ENCODE measurements at places on chromosomes 12 and 14.

DNA sequence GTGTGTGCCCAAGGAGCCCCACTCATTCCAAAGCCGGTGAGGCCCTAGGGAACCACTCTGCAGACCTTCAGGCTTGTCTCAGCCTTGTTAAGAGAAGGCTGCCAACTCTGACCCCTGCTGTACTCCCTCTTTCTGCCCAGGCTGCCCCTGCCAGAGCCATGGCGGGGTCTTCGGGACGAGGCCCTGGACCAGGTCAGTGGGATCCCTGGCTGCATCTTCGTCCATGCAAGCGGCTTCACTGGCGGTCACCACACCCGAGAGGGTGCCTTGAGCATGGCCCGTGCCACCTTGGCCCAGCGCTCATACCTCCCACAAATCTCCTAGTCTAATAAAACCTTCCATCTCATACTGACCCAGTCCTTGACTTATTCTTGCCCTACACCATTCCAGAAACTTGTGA is 7.3 kb downstream of the MYG1 start:
- DNase-seq: no peak

DNA sequence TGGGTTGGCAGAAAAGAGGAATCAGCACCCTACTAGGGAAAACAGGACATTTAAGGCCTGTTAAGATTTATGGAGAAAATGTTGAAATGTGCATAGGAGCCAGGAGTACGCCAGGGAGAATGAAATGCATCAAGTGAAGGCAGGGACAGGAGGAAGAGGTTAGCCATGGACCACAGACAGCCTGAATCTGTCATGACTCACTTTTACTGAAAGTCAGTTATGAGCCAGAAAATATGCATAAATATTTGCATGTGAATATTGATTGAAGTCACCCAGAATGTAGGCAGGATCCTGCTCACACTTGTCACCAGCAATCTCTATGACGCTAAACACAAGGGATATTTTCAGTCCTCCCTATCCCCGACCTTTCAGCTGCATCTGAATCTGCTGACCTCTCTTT is 25.1 kb upstream of the CDK17 start:
- no peak for DNase-seq

- no peak for DNase-seq
Measured at GRCh38 chr14:75175677-75176141, 703 bp downstream of the TMED10 start.

DNA sequence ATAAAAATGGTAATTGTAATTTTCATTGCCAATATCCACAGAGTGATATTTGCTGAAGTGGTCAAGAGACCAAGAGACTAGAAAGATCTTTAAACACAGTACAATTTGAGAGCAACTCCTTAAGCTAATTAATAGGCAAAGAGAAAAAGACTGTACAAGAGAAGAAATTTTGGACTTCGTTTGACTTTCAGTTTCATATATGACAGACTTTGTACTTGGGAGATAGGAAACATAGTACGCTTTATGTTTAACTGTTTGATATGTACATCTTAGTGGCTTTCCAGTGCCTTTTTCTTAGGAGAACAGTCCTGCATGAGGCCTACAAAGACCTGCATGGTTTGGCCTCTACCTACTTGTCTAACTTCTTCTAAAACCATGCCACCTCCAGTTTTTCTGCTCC is 1118.1 kb downstream of the TRHDE start:
- no peak for DNase-seq

GRCh38 chr12:84954415-84954814 is 41.8 kb upstream of the SLC6A15 start:
- DNase-seq: no peak

- DNase-seq: no peak
Measured at GRCh38 chr12:8658346-8658745, 4.3 kb downstream of the MFAP5 start.

DNA sequence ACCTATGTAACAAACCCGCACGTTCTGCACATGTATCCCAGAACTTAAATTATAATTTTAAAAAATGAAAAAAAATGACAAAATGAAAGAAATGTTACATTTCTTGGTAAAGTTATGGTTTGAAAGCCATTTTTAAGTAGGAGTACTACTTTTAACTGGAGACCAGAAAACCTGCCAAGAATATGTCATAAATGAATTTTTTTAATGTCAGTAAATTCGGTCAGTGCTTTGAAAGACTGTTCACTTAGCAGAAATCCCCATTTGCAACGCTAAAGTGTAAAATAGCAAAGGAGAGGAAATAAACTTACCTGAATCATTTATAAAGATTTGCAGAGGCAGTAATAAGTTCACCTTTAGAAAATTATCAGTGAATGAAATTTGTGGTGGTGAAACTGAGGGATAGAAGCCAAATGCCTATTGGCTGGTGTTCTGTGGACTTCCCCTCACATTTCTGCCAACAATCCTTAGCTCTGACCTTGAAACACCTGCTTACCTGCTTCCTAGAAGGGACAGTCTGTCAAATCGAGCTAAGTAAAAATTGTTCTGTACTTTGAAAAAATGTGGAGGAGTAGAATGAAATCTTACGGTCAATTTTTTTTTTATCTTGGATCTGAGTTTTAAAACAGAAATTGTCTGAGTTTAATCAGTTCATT is 714.2 kb downstream of the SLC6A15 start:
- DNase-seq: no peak

DNA sequence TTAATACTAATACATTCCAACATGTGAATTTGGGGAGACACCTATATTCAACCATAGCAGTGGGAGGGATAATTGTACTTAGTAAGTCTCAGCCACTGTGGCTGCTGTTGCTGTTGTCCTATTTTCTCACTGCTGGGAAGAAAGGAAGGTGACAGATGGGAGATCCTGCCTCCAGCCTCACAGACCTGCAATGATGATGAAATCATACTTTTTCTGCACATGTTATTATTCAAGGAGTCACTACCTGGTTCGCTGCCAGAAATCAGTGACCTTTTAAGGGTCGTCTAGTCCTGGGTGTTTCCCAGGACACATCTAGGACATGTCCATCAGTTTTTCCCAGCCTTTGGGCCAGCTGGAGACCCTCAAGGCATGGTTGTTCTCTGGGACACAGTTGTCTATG is 106.2 kb upstream of the RPH3A start:
- no peak for DNase-seq

Measured in stimulated activated CD4-positive, alpha-beta T cell treated with anti-CD3 and anti-CD28 coated beads, TNF-alpha, amount 100 ng/mL, for 1 hour (primary cell).